ENCODE measurements at places on chromosomes 13 and 19.
A peak's percentile ranks its signal among the peaks of the same experiment; 100 is the strongest.

GRCh38 chr19:11293433-11294389, 2.2 kb upstream of the TSPAN16 start:
- DNase-seq: peak; percentile 89

DNA sequence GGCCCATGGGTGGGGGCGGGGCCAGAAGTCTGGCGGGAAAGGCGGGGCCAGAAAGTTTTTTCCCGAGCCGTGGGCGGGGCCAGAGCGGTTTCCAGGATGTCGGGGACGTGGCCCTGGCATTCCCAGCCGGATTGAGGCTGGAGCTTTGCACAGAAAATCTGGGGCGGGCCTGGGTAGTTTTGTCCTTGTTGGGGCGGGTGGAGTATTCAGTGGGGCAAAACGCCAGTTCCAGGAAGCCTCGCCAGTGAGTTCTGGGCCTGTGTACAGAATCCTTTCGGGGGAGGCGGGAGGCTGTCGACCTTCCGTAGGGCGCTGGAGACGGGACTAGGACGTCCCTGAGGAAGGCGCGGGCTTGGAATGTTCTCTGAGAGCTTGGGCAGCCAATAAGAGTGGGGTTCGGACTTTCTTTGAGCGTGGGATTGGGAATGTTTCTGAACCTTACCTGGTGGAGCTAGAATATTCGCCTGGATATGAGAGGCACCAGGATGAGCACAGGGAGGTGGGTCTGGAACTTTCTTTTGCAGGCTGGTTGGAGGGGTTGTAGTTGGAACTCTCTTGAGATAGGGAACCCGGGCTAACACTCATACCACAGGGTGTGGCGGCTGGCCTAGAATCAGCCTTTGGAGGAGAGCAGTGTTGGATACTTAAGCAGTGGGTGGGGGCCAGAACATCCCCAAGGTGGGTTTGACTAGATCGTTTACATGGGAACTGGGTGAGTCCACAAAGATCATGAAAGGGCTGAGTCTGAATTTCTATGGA, 1.3 kb downstream of the CCDC9 start:
- DNase-seq: no peak

DNA sequence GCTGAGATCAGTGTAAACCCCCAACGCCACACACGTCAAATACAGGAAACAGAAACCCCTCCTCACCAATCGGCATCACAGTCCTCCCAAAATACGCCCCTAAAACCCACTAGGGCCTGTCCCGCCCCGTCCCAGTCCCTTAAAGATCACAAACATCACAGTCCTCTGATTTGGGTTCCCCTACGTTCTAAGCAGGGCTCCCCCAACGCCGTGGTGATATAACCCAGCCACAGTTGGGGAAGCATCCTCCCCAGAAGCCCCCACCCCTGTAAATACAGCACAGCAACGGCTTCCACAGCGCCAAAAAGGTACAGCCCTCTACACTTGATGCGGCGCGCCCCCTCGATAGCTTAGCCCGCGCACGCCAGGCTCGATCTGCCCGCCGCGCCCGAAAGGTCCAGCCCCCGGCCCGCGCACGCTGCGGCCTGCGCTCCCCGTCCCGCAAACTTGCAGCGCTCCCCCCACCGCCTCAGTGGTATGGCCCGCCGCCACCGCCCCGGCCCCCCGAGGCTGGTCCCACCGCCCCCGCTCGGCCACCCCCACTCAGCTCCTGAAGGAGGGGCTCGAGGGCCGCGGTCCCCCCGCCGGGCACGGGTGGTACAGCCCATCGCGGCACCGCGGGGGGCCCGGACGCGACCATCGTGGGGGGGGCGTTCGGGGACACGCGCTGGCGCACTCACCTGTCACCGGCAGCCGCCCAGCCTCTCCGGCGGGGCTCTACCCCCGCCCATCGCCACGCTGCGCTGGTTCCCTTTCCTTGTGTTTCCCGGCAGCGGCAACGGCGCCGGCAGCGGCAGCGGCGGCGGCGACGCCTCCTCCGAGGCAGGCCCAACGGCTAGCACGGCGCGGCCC, at the start of gene AKT2:
TSS of gene AKT2 (minus strand) at position 845 of the 852 bp plus-strand sequence. CDS start 20,078 bp downstream, outside the sequence.
- no peak for DNase-seq

DNA sequence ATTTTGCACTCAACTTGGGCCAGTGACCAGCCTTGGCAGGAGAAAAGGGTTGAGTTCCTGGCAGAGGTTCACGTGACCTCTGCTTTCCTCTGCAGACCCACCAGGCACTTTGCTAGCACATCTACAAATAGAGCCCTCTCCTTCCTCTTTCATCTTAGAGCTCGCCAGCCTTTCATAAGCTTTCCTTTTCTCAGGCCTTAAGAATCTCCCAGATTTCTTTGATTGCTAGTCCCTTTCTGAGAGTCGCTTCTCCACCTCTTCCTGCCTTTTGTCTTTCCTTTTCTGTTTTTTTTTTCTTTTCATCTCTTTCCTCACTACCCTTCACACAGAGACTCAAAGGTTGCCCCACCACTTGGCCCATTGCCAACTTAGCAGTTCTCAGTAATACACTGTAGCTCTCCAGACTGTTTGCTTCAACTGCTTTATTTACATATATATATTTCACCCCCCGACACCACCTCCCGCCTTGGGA, 375.7 kb upstream of the SPRY2 start:
- DNase-seq: no peak

GRCh38 chr13:52070929-52071523, 46.5 kb downstream of the UTP14C start:
- DNase-seq: peak; percentile 77

DNA sequence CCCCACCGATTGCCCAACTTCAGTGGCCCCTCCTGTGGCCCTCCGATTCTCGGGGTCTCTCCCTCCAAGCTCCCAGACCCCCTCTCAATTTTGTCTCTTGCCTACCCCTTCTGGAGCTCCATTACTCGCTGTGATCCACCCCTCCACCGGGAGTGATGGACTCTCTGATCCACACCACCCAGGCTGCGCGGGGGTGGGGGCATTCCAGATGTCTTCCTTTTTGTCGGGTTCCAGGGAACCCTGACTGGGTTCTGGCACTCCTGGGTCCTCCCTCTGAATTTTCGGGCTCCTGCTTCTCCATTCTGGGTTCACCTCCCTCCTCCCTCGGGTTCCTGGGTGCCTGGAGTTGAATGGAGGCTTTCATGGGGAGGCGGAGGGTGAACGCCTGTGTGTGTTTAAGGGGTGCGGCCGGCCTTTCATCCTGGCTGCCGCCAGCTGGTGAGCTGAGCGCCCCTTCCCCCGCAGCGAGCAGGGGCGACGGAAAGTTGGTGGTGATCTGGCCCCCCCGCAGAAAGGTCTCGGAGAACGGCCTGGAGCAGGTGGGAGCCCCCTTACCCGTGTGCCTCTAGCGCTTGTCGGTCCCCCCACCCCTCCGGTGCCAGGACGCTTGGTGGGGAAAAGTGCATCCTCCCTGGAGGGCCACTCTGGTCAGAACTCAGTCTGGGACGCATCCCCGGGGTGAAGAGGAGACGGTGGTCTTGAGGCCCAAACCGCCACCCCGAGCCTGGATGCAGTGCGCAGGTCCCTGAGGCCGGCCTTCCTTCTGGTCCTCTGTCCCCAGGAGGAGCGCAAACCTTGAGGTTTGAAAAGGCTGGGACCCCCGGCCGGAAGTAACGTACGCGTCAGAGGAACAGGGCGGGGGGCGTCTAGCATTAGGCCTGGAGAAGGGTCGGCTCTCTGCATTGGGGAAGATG, 1.6 kb downstream of the MISP3 start:
- DNase-seq: peak; percentile 44

DNA sequence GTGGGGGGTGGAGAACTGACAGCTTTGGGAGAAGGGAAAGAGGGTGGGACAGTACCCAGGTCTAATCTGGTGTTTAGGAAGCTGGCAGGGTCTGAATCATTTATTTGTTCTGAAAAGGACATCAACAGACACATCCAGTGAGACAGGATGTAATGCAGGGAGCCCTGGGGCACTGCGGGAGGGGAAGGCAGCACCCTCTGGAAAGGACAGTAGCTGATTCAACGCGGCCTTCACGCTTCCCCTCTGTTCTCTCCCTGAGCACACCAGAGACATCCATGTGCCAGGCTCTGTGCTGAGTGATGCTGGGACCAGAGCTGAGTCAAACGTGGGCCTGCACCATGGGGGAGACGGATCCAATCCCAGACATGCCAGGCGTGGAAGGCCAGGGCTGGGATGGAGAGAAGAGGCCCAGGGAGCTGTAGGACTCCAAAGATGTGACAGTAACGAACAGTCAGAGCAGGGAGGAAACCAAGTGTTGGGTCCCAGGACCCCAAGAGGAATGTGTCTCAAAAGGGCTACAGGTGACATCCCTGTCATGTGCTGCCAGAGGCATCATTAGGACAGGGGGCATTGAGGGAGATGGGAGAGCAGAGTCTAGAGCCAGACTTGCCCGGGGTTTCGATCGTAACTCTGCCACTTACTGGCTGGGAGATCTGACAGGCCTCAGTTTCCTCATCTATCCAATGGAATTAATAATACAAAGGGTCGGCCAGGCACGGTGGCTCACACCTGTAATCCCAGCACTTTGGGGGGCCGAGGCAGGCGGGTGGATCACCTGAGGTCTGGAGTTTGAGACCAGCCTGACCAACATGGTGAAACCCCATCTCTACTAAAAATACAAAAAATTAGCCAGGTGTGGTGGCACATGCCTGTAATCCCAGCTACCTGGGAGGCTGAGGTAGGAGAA, 1.7 kb downstream of the ETFB start:
- no peak for DNase-seq

GRCh38 chr13:111917901-111918300, 149.0 kb upstream of the SOX1 start:
- no peak for DNase-seq

DNA sequence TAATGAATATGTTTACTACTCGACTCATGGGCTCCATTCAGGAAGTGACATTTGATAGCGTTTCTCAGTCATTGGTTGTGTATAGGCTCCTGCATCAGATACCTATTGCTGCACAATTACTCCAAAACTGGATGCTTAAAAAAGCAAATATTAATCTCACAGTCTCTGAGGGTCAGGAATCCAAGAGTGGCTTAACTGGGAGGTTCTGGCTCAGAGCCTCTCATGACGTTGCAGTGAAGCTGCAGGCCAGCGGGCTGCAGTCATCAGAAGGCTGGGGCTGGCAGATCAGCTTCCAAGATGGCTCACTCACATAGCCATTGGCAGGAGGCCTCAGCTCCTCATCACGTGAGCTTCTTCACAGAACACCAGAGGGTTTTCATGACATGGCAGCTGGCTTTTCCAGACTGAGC, 525.1 kb upstream of the NBEA start:
- DNase-seq: no peak

- DNase-seq: no peak
These were observed 2.0 kb upstream of the MEGF8 start for GRCh38 chr19:42323473-42323851.

- no peak for DNase-seq
These were observed 66.5 kb upstream of the ANKRD10 start for GRCh38 chr13:110981379-110981778.

DNA sequence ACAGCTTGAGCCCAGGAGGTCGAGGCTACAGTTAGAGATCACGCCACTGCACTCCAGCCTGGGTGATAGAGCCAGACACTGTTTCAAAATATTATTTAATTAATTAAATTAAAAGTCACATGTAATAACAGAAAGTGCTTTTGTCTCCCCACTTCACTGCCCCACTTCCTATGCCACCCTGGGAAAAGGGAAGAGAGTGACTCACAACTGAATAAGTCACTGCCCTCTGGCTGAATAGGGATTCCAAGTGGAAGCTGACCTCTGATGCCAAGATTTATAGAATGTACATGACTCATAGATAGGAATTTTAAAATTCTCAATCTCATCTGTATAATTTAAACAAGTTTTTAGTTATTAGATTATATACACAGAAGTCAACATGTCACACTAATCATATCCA, 22.2 kb upstream of the ERVV-1 start:
- DNase-seq: no peak

DNA sequence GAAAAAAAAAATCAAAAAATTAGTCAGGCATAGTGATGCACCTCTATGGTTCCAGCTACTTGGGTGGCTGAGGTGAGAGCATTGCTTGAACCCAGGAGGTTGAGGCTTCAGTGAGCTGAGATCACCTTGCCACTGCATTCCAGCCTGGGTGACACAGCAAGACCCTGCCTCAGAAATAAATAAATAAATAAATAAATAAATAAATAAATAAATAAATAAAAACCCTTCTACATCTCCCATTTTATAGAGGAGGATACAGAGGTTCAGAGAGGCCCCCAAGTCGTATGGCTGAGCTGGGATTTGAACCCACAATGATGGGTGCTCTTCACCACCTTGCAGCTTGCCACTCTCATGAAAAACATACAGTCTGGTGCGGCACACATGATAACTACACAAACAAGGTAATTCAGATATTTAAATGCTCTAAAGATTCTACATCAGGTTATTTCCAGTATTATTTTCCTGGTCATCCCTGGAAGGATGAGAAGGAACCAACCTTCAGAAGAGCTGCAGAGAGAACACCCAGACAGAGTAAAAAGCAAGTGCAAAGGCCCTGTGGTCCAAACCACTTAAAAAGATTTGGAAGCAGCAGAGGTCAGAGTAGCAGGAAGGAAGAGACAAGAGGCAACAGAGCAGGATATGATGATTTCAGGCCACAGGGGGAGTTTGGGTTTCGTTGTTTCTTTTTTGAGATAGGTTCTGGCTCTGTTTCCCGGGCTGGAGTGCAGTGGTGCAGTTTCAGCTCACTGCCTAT, 29.2 kb upstream of the OR1M1 start:
- no peak for DNase-seq

- no peak for DNase-seq
These were observed 12.3 kb downstream of the FAM187B start for GRCh38 chr19:35216016-35216832.

DNA sequence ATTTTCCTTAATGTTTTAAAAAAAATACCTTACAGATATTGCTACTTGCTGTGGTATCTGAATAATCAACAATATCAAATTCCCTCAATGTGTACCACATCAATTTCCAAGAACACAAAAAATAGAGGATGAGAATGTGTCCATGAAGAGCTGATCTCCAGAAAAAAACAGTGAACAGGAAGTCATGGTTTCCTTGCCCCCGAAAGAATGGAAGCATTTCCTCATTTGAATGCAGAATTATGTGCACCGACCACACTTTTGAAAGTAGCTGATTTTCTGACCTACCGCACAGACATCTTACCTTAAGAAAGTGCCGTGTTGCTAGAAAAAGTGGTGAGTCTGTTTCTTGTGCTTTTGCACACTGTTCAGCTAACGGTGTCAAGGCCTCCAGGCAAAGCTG, 13.4 kb upstream of the EEF1AKMT1 start:
- no peak for DNase-seq

DNA sequence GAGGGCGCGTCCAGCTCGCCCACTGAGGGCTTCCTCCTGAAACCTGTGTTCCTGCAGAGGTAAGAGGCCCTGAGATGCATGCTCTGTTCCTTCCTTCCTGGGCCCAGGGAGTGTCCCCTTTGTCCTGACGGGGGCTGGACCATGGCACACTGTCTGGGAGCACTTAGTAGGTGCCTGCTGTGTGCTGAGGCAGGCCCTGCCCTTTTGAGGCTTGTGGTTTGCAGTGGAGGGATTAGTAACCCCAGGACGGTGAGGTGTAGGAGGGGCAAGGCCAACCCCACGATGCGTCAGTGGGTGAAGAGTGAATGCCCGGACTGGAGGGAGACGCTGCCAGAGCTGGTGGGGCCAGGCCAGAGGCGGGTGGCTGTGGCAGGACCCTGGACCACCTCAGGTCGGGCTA, 11.2 kb upstream of the F2RL3 start:
- no peak for DNase-seq

- DNase-seq: peak; percentile 32
These were observed 110.2 kb downstream of the TEX26 start for GRCh38 chr13:31042481-31043165.

- no peak for DNase-seq
These were observed 3.3 kb upstream of the NAPA start for GRCh38 chr19:47518139-47518538.

Measured in NCI-H2171 treated with DMSO at 0.1 percent for 48 hours (cell line).